RKO (cell line): ENCODE measurements at places on chromosomes 13 and 19.

- no peak for DNase-seq
Observed at GRCh38 chr19:1365319-1366269, 18.1 kb upstream of the NDUFS7 start.

DNA sequence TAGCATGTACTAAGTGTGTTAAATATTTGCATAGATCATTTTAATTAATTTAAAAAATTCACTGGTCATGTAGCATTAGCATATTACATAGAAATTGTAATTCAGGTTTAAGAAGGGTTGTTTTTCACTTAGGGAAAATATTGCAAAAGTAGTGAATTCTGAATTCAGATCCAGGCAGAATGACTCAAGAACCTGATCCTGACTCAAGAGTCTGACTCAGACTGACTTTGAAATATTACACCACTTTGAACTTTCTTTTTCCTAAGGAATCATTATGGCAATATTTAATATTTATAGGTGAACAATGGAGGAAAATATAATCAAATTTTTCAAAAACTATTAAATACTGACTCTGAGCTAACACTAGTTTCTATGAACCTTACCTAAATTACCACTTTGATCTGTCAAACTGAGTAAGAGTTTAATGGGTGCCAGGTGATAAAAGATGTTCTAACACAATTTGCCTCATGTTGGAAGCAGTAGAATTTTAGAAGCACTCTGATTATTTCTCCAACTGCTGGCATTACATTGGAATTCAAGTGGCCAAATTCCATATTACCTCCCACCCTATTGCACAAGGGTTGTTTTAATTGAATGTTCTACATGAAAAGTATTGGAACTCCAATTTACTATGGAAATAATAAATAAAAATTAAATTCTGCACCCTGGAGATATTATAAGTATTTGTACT, 261.6 kb downstream of the SLITRK1 start:
- DNase-seq: peak; percentile 60

GRCh38 chr19:44800461-44800860, 8.4 kb upstream of the BCAM start:
- DNase-seq: peak; percentile 75

DNA sequence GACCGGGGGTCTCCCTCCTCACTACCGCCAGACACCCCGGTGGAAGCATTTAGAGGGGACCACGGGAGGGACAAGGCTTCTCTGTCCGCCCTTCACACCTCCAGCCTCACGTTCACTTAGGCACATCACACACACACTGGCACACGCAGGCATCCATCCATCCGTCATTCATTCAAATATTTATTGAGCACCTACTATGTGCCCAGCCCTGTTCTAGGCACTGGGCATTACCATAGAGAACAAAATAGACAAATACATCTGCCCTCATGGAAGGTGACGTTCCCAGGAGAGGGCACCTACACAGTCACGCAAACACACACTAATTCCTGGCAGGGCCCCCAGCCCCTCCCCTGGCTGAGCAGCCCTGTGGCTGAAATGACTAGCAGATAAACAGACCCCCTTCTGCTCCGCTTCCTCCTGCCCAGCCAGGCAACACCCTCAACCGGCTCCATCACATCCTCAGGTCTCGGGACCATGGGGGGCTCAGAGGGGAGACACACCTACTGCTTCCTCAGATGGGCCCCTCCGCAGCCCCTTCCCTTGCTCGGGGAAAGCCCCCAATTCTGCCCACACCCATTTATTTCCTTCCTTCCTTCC, 3.7 kb upstream of the NOP53 start:
- DNase-seq: no peak

DNA sequence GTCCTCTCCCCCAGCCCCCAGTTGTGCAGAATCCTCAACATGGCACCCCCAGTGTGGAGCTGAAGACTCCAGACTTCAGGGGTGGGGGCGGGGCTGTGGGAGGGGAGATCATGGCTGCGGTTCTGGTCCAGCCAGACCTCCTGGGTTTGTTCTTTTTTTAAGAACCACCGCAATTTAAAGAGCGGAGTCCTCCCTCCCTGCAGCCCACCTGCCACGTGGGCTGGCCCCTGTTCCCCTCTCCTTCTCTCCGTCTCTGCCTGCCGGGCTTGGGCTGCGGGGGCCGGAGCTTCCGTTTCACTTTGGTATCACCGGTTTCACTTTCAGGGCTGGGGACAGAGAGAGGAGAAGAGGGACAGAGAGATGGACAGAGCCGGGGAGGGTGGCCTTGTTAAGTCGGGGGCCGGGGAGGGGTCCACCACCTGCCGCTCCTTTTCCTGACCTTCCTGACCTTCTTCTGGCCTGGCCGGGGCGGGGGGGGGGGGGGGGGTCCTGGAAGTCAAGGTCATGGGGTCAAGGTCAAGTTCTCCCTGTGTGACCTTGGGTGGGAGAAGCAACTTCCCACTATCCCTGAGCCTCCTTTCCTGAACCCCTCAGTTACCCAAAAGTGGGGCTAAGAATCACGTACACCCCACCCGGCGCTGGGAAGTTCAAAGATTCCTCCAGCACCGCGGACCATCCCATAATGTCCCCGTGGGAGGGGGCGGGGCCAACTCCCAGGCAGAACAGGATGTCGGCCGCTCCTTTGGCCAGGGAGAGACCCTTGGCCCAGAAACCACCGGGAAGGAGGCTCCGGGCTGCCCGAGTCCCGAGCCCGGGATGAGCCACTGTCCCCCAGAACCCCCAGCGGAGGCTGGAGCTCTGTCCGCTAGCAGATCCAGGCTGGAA, 11.3 kb upstream of the ZBTB7A start:
- no peak for DNase-seq

DNA sequence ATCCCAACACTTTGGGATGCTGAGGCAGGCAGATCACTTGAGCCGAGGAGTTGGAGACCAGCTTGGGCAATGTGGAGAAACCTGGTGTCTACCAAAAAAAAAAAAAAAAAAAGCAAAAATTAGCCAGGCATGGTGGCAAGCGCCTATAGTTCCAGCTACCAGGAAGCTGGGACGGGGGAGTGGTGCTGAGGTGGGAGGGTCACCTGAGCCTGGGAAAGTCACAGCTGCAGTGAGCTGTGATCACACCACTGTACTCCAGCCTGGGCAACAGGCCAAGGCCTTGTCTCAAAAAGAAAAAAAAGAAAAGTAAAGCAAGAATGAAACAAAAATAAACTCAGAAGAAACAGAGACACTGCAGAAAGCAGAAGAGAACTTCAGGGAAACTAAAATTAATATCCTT, 31.6 kb downstream of the MTRF1 start:
- no peak for DNase-seq

- DNase-seq: no peak
Observed at GRCh38 chr13:98664924-98665637, 87.4 kb downstream of the SLC15A1 start.

GRCh38 chr19:49940482-49940791, 11.1 kb upstream of the NUP62 start:
- no peak for DNase-seq

GRCh38 chr13:22062478-22063205, 391.8 kb downstream of the FGF9 start:
- DNase-seq: no peak

GRCh38 chr19:35249146-35249847, 495 bp downstream of the LSR start:
- DNase-seq: peak; percentile 34

DNA sequence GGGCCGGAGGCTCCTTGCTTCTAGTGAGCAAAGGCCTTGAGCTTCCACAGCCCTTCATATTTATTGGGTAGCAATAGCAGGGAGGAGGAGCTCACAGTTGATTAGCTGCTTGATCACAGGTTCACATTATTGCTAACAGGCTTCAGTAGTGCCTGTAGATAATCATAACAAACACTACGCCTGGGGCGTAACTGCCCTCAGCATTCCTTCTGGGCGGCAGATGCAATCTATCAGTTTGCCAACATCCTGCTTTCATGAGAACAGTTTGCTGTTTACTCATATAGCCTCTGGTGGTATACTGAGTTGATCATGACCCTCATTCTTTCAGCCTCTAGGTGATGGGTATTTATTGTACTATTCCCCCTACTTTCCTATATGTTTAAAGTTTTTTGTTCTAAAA, 149.4 kb downstream of the B3GLCT start:
- DNase-seq: no peak
